ENCODE measurements at places on chromosomes 3 and 15.

DNA sequence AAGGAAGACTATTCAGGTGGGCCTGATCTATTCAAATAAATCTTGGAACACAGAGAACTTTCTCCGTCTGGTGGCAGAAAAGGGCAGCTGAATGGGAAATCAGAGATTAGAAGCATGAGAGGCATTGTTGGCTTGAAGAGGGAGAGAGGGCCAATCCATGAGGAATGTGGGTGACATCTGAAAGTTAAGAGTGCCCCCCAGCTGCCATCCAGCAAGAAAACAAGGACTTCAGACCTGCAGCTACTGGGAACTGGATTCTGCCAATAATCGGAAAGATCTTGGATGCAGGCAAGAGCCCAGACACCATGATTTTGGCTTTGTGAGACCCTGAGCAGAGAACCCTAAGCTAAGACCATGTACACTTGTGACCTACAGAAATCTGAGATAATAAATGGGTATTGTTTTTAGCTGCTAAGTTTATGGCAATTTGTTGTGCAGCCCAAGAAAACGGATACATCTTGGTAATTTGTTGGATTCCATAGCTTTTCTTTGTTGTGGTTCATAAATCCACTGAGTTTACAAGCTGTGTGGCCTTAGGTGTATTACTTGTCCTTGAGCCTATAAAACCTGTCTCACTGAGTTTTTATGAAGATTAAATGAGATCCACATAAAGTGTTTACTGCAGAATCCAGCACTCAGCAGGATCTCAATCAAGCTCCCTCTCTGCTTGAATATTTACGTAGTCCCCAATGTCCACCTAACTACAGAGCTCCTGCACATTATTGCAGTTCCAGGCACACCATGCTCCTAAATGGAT is 82.1 kb upstream of the PRTG start:
- DNase-seq, result no peak
- no peaks in the 10 kb centered on the region for H3K36me3 ChIP-seq
- H3K4me3 ChIP-seq, result no peak overlapping the region
- H3K27me3 ChIP-seq, result no peaks in the 10 kb centered on the region

GRCh38 chr3:33750211-33750548 is 32.1 kb upstream of the CLASP2 start:
- no peaks in the 10 kb centered on the region for H3K27me3 ChIP-seq
- H3K4me1 ChIP-seq, result no peaks in the 10 kb centered on the region
- no peaks in the 10 kb centered on the region for H3K36me3 ChIP-seq
- no peak overlapping the region for H3K27ac ChIP-seq
- no peak for DNase-seq
- no peak overlapping the region for H3K4me3 ChIP-seq

- no peaks in the 10 kb centered on the region for H3K4me1 ChIP-seq
- H3K27ac ChIP-seq, result no peak overlapping the region
- H3K4me3 ChIP-seq, result no peak overlapping the region
- no peaks in the 10 kb centered on the region for H3K27me3 ChIP-seq
Measured at GRCh38 chr3:187169231-187169960, 27.9 kb upstream of the RTP1 start.

DNA sequence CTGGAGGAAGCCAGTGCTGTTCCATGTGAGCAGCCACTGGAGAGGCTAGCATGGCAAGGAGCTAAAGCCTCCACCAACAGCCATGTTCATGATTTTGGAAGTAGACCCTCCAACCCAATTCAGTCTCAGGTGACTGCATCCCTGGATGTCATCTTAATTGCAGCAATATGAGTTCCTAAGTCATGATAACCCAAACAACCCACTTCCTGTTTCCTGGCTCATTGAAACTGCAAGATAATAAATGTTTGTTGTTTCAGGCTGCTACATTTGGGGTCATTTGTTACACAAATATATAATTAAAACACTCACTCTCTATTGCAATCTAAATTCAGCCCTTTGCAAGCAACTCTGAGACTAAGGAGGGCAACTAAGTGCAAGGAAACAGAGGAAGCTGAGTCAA is 62.4 kb upstream of the SLC24A5 start:
- H3K4me1 ChIP-seq, result no peaks in the 10 kb centered on the region
- H3K27me3 ChIP-seq, result no peaks in the 10 kb centered on the region
- no peaks in the 10 kb centered on the region for H3K36me3 ChIP-seq
- H3K4me3 ChIP-seq, result no peak overlapping the region

- no peak overlapping the region for H3K27ac ChIP-seq
- H3K4me1 ChIP-seq, result no peaks in the 10 kb centered on the region
- DNase-seq, result no peak
- no peaks in the 10 kb centered on the region for H3K27me3 ChIP-seq
- H3K4me3 ChIP-seq, result no peak overlapping the region
- peaks cover 16% of the 10 kb centered on the region for H3K36me3 ChIP-seq
Measured at GRCh38 chr15:49122541-49123062, 32.8 kb downstream of the COPS2 start.

DNA sequence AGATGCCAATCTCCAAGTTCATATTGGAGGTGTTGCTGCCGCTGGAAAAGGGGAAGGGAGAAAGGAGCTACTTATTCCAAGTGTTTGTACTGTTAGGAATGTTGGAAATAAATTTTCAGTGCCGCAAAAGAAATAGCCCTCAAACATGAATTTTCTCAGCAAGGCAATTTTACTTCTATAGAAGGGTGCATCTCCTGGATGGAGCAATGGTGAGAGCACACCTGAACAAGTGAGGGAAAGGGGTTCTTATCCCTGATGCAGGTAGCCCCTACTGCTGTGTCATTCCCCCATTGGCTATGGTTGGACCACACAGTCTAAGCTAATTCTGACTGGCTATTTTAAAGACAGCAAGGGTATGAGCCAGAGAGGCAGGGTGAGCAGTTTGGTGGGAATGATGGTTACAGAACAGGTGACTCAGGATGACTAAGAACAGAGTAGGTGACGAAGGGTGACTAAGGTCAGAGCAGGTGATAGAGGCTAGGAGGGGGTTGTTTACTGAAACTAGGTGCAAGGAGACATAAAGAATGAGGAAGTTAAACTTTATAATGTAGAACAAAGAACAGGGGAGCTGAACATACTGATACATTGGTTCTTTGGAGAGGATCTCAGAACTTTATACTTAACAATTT is 503.5 kb downstream of the EDEM1 start:
- H3K4me1 ChIP-seq, result no peaks in the 10 kb centered on the region
- no peaks in the 10 kb centered on the region for H3K27me3 ChIP-seq
- no peak overlapping the region for H3K4me3 ChIP-seq
- H3K36me3 ChIP-seq, result no peaks in the 10 kb centered on the region

- no peak overlapping the region for H3K4me3 ChIP-seq
- DNase-seq, result no peak
- no peaks in the 10 kb centered on the region for H3K27me3 ChIP-seq
- H3K4me1 ChIP-seq, result no peaks in the 10 kb centered on the region
Measured at GRCh38 chr3:70853161-70853944, 540.9 kb upstream of the MDFIC2 start.

GRCh38 chr3:120449701-120450599 is 842 bp downstream of the FSTL1 start:
- peaks cover 16% of the 10 kb centered on the region for H3K27me3 ChIP-seq
- H3K36me3 ChIP-seq, result no peaks in the 10 kb centered on the region
- no peak for DNase-seq
- peak overlapping the region; percentile 44 for H3K4me3 ChIP-seq

DNA sequence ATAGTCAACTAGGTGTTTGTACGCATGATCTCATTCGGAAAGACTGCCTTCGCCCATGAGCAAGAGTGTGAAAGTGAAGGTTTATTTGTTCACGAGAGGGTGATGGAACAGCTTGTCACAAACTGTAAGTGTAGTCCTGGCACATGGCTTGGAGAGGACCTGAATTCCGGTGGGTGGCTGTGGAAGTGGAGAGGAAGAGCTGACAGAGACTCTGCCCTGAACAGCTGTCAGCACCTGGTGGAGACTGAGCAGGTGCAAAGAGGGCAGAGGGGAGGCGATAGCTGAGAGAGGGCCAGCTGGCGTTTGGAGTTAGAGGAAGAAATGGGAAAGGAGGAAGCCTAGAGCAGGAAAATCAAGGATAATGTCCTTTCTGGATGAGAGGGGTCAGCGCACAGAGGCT is 155.7 kb downstream of the EEFSEC start:
- no peaks in the 10 kb centered on the region for H3K27me3 ChIP-seq
- H3K4me3 ChIP-seq, result no peak overlapping the region
- H3K4me1 ChIP-seq, result no peaks in the 10 kb centered on the region
- H3K36me3 ChIP-seq, result no peaks in the 10 kb centered on the region
- no peak overlapping the region for H3K27ac ChIP-seq

- no peak for DNase-seq
- no peaks in the 10 kb centered on the region for H3K36me3 ChIP-seq
- no peaks in the 10 kb centered on the region for H3K27me3 ChIP-seq
- H3K4me1 ChIP-seq, result no peaks in the 10 kb centered on the region
- H3K4me3 ChIP-seq, result no peak overlapping the region
- no peak overlapping the region for H3K27ac ChIP-seq
Measured at GRCh38 chr3:55873523-55874254, 386.6 kb upstream of the WNT5A start.

DNA sequence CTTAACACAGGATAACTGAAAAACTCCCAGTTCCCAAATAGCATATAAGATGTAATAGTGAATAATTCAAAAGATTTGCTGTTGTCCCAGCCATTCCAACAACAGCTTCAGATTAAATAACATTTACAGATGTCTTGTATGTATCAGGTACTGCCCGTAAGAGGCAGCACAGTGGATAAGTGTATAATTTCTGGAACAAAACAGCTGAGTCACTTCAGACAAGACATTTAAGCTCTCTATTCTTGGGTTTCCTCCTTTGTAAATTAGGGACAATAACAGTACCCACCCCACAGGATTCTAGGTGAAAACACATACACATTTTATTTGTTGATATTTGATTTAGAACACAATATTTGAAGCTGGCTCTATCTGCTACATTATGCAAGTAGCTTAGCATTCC is 2.6 kb upstream of the WWTR1 start:
- no peaks in the 10 kb centered on the region for H3K27me3 ChIP-seq
- no peak overlapping the region for H3K27ac ChIP-seq
- no peak overlapping the region for H3K4me3 ChIP-seq
- H3K4me1 ChIP-seq, result peaks cover 7% of the 10 kb centered on the region
- DNase-seq, result no peak
- H3K36me3 ChIP-seq, result no peaks in the 10 kb centered on the region

GRCh38 chr3:62209101-62209500 is 164.2 kb downstream of the FEZF2 start:
- DNase-seq, result no peak
- no peak overlapping the region for H3K4me3 ChIP-seq
- H3K4me1 ChIP-seq, result no peaks in the 10 kb centered on the region
- H3K27ac ChIP-seq, result no peak overlapping the region
- H3K36me3 ChIP-seq, result no peaks in the 10 kb centered on the region

- no peaks in the 10 kb centered on the region for H3K4me1 ChIP-seq
- no peak for DNase-seq
- H3K4me3 ChIP-seq, result no peak overlapping the region
- no peak overlapping the region for H3K27ac ChIP-seq
- H3K27me3 ChIP-seq, result no peaks in the 10 kb centered on the region
Measured at GRCh38 chr3:107384907-107385306, 7.7 kb downstream of the CCDC54 start.

DNA sequence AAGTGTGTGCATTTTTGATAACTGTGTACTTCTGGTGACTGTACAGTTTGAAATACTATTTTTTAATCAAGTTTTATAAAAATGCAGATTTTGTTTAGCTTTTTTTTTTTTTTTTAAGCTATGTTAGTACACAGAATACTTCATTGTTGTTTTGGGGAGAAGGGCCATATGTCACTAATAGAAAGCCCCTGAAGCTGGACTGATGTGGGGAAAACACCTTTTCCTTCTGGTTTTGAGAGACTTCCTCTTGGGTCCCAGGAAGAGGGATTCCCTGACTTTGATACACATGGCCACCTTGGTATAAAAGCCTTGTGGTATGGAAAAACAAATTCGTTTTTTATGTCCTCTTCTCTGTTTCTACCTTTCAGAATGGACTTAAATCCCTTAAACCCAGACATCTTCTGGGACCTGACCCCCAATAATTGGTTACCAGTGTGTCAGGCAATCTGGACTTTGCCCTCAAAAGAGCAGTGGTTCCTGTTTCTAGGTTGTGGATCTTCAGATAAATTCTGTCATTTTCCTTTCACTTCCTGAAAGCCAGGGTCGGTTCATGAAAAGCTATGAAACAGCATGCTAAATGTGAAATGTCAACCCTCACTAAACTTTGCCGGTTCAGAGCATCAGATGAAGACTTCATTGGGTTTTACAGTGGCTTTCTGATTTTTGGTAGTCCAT is 31.1 kb upstream of the BLOC1S6 start:
- no peaks in the 10 kb centered on the region for H3K36me3 ChIP-seq
- H3K27me3 ChIP-seq, result no peaks in the 10 kb centered on the region
- no peak overlapping the region for H3K4me3 ChIP-seq
- no peak overlapping the region for H3K27ac ChIP-seq

- no peak overlapping the region for H3K4me3 ChIP-seq
- DNase-seq, result no peak
- no peaks in the 10 kb centered on the region for H3K27me3 ChIP-seq
- no peak overlapping the region for H3K27ac ChIP-seq
- no peaks in the 10 kb centered on the region for H3K4me1 ChIP-seq
- H3K36me3 ChIP-seq, result no peaks in the 10 kb centered on the region
Measured at GRCh38 chr15:40477642-40478327, 7.0 kb downstream of the CHST14 start.

DNA sequence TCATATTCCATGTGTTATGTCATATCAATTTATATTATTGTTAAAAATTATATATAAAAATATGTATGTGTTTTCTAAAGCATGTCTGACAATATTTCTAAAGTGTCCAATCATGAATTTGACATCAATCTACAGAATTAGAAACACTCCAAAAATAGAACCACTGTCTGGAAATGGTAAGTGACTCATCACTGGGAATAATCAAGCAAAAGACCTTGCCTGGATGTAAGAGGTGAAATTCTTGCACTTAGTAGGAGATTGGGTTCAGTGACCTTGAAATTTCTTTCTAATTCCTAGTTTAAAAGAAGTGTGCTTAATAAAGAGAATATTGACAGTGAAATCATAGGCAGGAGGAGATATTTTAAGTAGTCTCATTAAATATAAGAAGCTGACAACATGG is 188.8 kb downstream of the ZNF385D start:
- no peak overlapping the region for H3K27ac ChIP-seq
- no peaks in the 10 kb centered on the region for H3K36me3 ChIP-seq
- H3K27me3 ChIP-seq, result no peaks in the 10 kb centered on the region
- no peaks in the 10 kb centered on the region for H3K4me1 ChIP-seq
- H3K4me3 ChIP-seq, result no peak overlapping the region

DNA sequence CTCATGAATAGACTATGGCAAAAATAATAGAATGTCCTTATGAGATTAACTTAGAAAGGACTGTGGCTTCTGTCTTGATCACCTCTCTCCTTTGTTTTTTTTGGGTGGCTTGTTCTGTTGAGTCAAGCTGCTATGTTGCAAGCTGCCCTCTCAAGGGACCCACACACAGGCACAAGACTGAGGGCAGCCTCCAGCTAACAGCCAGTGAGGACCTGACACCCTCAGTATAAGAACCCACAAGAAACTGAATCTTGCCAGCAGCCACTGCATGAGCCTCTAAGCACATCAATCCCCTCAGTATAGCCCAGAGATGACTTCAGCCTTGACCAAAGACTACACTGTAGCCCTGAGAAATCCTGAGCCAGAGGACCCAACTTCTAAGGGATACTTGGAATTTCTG is 361.1 kb downstream of the MCTP2 start:
- H3K27ac ChIP-seq, result no peak overlapping the region
- no peaks in the 10 kb centered on the region for H3K36me3 ChIP-seq
- no peak overlapping the region for H3K4me3 ChIP-seq

GRCh38 chr3:106688464-106688863 is 688.8 kb upstream of the CCDC54 start:
- H3K4me3 ChIP-seq, result no peak overlapping the region
- DNase-seq, result no peak
- no peaks in the 10 kb centered on the region for H3K27me3 ChIP-seq
- no peaks in the 10 kb centered on the region for H3K36me3 ChIP-seq
- no peak overlapping the region for H3K27ac ChIP-seq
- H3K4me1 ChIP-seq, result no peaks in the 10 kb centered on the region
